Activated CD4-positive, alpha-beta T cell treated with anti-CD3 and anti-CD28 coated beads for 4 hours (primary cell): ENCODE measurements at places on chromosomes 3 and 15.
A peak's percentile ranks its signal among the peaks of the same experiment; 100 is the strongest.

DNA sequence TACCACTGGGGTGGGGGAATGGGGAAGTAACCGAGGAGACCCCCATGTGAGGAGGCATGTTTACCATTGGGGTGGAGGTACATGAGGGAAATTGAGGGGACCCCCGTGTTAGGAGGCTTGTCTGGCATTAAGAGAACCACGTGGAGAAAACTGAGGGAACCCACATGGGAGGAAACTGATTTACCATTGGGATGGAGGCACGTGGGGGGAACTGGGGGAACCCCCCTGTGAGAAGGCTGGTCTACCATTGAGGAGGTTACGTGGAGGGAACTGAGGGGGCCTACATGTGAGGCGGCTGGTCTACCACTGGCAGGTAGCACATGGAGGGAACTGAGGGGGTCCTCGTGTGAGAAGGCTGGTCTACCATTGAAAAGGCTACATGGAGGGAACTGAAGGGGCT is 159.4 kb downstream of the FBLN2 start:
- no peak for DNase-seq

- DNase-seq, result no peak
These were observed 40.3 kb downstream of the RPL22L1 start for GRCh38 chr3:170829546-170830272.

DNA sequence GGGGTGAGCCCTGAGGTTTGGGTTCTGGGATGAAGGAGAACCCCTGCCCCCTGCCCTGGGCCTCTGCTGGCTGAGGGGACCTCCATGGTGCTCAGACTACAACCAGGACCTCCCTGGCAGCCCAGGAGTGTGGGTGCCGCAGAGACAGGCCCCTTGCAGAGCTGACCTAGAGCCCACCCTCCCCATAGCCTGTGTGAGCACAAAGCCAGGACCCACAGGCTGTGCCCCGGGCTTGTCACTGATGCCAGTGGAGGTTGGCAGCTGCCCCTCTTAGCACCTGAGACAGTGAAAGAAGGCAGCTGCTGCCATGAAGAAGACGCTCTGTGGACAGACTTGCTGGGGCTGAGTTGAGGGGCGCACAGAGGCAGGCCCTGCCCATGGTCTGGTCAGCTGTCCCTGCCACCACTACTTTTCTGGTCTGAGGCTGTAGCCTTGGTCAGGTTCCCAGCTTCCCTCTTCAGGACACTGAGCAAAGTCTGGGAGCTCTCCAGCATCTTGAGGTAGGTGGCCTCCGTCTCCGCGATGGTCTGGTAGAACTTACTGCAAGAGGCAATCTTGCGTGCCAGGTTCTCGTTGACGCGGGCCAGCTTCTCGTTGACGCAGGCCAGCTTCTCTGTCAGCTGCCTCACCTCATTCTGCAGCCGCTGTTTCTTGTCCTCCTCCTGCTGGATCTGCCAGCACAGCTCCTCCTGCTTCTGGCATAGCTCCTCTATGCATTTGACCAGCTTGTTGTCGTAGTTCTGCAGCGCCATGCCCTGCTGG is 23.0 kb downstream of the USP4 start:
- DNase-seq, result no peak

GRCh38 chr3:141644931-141645330 is 93.2 kb upstream of the RNF7 start:
- DNase-seq, result peak; percentile 68

GRCh38 chr3:35908366-35909232 is 269.3 kb downstream of the ARPP21 start:
- peak; percentile 40 for DNase-seq

GRCh38 chr3:66378256-66378655 is 122.6 kb downstream of the LRIG1 start:
- DNase-seq, result peak; percentile 32

GRCh38 chr3:133238015-133238414 is 161.8 kb upstream of the BFSP2 start:
- no peak for DNase-seq

DNA sequence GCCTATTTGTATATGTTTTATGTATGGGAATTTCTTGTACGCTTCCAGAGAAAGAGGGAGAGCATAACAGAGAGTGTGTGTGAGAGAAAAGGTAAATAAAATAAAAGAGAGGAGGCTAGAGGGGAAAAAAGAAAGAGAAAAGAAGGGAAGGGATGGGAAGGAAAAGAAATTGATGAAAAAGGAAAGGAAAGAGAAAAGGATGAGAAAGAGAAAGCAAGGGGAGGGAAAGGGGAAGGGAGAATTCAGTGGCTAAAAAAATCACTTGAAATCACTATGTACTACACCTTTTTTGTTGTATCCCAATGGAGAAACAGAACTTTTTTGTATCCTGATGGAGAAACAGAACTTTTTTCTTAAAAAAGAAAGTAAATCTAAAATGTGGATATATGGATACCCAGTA is 165.5 kb upstream of the MBNL1 start:
- no peak for DNase-seq

- DNase-seq, result no peak
These were observed 65.6 kb upstream of the PLXNA1 start for GRCh38 chr3:126917232-126917804.

- no peak for DNase-seq
These were observed 43.6 kb downstream of the NMNAT3 start for GRCh38 chr3:139634111-139634635.

DNA sequence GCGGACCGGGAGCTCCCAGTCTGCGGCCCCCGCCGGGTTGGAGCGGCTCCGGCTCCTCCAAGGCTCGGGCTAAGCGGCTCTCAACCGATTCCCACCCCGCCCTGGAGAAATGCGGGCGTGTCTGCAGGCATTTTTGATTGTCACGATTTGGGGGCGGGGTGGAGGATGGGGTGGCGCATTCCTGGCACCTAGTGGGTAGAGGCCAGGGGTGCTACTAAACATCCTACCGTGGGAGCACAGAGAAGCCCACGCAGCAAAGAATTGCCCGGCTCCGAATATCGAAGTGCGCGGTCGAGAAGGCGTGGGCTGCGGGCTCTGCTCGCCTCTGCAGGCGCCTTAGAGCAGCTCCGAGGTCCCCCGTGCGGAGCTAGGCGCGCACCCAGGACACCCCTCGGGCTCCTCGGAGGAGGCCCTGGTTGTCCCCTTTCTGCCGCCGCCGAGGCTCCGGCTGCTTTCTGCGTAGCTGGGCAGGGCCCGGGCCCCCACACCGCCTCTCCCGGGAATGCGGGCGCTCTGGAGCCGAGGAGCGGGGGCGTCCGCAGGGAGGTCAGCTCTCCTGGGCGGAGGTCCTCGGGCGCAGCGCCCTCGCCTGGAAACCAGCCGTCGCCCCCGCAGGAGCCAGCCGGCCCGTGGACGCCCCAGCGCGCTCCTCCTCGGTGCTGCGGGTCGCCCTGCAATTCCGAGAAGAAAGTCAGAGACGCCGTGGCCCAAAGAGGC is 16.5 kb upstream of the LAMP3 start:
- DNase-seq, result peak; percentile 59

- no peak for DNase-seq
These were observed 60.5 kb downstream of the LPP start for GRCh38 chr3:188214442-188214841.

- DNase-seq, result no peak
These were observed 21.2 kb upstream of the LMOD3 start for GRCh38 chr3:69143612-69144011.

DNA sequence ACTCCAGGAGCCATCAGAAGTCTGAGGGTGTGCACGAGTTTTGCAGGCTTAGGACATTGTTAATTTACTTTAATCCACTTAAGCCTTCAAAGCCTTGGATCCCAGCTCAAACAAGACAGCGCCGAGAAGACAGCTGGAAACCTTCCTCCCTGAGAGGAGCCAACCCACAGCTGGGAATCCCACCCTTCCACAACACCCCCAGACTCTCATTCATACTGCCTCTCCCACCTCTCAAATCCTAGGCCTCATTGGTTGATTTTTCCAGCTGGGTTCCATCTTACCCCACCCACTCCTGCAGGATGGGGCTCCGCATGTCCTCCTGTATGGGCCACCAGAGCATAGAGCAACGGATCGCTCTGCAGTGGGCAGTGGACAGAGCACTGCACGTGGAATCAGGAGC is 80.4 kb downstream of the SEMA5B start:
- no peak for DNase-seq

GRCh38 chr15:33200903-33201302 is 6.4 kb upstream of the FMN1 start:
- DNase-seq, result no peak

DNA sequence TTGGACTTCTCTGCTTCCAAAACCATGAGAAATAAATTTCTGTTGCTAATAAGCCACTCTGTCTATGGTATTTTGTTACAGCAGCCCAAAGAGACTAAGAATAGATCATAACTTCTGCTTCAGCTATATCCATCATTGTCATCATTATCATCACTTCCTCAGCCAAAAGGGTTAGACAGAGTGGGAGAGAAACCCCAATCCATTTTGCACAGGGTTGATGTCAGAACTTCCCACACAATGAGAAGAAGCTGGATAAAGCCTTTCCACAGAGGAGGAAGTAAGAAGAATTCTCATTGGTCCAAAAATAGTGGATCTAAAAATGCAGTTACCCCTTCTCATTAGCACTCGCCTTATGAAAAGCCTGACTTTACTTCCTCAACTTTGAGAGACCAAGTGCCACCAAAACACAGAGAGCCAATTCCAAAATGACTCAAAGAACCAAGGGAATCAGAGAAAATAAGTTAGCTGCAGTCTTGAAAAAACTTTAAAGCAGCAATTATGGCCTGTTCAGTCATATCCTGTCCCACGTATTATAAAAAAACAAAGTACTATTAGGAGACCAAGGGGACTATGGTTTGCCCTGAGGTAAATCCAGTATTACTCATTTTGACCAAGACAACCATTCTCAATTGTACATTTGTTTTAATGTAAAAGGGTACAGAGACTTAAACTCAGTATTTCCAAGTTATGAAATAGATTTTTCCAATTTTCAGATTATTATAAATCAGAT is 80.2 kb downstream of the WNT5A start:
- no peak for DNase-seq

- DNase-seq, result no peak
These were observed 106.3 kb upstream of the ARHGEF3 start for GRCh38 chr3:56908004-56908403.

DNA sequence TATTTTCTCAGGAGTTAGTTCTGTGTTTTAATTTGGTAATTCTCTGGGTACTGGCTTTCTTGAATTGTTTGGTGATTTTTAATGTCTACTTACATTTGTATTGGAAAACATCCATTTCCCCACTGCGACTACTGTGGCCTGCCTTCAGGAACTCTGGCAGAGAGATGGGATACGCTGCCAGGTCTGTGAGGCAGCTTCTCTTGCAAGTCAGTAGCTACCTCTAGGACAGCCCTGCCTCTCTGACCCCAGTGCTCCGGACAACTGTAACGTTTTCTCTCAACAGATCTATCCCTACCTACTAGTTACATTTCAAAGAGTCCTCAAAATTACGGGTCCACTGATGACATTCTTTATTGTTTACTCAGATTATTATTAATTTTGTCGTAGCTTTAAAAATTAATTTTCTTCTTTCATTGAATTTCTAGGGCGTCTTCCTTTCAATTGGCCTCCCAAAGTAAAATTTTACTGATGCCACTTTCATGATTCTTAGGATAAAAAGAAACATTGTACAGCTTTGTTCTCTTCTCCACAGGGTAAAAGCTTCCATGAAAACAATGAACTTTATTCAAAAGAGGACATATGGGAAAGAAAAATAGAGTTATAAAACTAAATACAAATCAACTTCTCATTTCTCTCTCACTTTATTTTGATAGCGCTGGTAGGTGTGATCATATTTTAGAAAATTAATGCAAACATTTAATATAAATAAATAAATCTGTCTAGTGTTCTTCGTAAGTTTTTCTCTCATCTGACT is 123.2 kb upstream of the GOLGA8J start:
- DNase-seq, result no peak

GRCh38 chr3:195105389-195105788 is 165.6 kb downstream of the XXYLT1 start:
- no peak for DNase-seq

DNA sequence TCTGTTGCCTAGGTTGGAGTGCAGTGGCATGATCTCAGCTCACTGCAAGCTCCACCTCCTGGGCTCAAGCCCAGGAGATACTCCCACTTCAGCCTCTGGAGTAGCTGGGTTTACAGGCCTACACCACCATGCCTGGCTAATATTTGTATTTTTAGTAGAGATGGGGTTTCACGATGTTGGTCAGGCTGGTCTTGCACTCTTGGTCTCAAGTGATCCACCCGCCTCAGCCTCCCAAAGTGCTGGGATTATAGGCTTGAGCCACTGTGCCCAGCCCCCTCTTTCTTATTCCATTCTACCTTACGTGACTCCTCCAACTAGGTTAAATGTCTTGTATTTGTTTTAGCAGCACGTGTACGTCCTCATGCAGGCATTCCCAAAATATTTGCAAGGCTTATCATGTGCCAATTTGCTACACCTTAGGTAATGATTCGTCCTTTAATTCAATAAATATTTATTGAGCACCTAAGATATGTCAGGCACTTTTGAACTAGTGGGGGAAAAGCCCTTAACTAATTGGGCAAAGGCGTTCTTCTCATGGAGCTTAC is 14.9 kb upstream of the MAGI1 start:
- no peak for DNase-seq

GRCh38 chr3:32469151-32469874 is 33.3 kb downstream of the CMTM6 start:
- DNase-seq, result no peak

DNA sequence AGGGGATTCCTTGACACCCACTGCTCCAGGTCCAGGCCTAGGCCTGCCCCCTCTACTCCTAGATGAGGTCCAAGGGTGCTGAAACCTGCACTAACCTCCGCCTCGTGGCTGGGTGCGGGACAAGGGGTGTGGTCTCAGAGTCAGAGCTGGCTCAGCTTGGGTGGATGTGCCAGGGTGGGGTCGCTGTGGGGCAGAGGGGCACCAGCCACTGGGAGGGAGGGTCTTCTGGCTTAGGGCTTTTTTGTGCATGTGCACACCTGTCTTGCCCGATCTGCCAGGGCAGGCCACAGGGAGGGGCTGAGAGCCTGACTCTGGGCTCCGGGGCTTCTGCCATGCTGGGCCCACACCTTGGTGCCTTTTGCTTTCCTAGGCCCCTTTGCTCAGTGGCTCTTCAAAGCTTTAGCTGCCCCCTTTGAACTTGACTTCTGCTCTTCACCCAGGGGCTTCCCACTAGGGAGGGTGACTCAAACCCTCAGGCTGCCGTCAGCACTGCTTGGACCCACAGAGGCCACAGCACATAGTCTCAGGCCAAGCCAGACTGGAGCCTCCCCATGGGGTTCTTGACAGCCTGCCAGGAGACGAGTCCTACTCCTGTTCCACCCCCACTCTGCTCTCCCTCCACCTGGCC is 73.0 kb downstream of the KLF13 start:
- no peak for DNase-seq

GRCh38 chr15:26521130-26521529 is 251.7 kb downstream of the GABRB3 start:
- DNase-seq, result no peak
